ENCODE measurements at places on chromosomes 7 and 10. TPM values are rescaled to one million over a fixed set of nuclear protein-coding genes. Genes with fewer than 3 reads are reported as not detected.

The OR2A5 gene
- total RNA-seq: not detected

The NANOS1 gene
- total RNA-seq: 1.2 TPM

The EZH2 gene
- 37.5 TPM for total RNA-seq

The PRKG1 gene
- total RNA-seq: 68.3 TPM

The LIPK gene
- not detected for total RNA-seq

The CDH23 gene
- total RNA-seq: 5.9 TPM

Measured in G401 (cell line).